ENCODE measurements at places on chromosomes 3 and 15.
A peak's percentile ranks its signal among the peaks of the same experiment; 100 is the strongest.

GRCh38 chr15:99442252-99442897 lies 123.4 kb upstream of the MEF2A start:
- DNase-seq: no peak

DNA sequence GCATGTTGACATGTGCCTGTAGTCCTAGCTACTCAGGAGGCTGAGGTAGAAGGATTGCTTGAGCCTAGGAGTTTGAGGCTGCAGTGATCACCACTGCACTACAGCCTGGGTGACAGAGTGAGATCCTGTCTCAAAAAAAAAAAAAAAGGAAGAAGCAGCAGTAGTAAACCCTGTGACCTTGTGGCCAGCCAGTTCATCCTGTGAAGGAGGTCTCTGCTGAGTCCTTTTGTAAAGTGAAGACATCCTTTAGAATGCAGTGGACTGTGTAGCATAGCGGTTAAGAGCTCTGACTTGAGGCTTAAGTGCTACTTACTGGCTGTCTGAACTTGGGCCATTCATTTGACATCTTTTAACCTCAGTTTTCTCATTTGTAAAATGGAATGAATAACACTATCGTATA lies 8.3 kb downstream of the EXOSC7 start:
- DNase-seq: no peak

GRCh38 chr3:44060164-44060563 lies 181.5 kb upstream of the TOPAZ1 start:
- no peak for DNase-seq

DNA sequence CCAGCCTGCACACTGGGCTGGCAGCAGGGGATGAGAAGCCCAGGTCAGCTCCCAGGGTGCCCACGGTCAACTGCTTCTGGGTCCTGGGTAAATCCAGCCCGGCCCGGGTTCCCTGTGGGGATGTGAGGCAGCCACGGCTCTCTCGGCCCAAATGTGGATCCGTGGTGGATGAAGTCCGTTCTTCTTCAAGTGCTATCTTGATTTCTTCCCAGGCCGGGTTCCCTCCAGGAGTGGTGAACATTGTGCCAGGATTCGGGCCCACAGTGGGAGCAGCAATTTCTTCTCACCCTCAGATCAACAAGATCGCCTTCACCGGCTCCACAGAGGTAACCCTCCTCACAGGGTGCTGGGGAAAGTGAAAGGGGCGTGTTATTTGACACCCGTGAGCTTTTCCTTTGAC lies 16.1 kb downstream of the ALDH1A3 start:
- no peak for DNase-seq

- DNase-seq: no peak
Observed at GRCh38 chr3:41701191-41701698, 260.7 kb downstream of the ULK4 start.

DNA sequence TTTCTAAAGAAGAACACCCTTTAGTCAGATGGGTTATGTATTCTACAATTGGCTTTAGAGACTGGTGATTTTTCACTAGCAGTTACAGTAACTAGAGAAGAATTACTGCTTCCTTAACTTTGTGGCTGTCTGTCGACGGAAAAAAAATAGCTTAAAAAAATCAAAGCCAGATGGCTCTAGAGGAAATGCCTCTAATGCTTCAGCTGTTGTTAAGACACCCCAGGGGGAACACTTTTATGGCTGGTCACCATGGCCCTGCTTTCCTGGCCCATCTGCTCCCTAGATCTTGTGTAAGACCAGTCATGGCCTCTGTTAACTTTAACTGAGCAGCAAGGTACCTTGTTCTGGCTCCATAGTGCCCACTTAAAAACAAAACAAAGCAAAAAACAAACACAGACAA lies 198.6 kb upstream of the PLSCR5 start:
- DNase-seq: peak; percentile 23

- no peak for DNase-seq
Observed at GRCh38 chr3:146465693-146466465, 3.5 kb downstream of the PLSCR2 start.

DNA sequence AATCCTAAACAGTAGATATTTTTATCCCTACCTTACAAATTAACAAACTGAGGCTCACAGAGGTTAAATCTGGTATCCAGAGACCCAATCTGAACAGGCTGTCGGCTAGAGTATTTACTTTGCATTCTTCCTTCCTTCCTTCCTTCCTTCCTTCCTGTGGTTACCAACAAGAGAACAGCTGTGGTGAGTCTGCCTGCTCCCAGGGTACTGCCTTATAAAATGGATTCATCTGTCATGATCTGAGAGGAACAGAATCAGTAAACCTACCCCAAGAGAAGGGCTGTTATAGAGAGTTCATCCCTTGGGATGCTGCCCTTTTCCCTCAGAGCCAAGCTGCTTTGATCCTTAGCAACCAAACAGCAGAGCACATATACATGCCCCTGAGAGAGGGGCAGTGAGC lies 3.6 kb downstream of the GADL1 start:
- no peak for DNase-seq

GRCh38 chr3:194866236-194866635 lies 180.6 kb downstream of the FAM43A start:
- DNase-seq: no peak

- DNase-seq: no peak
Observed at GRCh38 chr15:33200444-33200843, 5.9 kb upstream of the FMN1 start.

DNA sequence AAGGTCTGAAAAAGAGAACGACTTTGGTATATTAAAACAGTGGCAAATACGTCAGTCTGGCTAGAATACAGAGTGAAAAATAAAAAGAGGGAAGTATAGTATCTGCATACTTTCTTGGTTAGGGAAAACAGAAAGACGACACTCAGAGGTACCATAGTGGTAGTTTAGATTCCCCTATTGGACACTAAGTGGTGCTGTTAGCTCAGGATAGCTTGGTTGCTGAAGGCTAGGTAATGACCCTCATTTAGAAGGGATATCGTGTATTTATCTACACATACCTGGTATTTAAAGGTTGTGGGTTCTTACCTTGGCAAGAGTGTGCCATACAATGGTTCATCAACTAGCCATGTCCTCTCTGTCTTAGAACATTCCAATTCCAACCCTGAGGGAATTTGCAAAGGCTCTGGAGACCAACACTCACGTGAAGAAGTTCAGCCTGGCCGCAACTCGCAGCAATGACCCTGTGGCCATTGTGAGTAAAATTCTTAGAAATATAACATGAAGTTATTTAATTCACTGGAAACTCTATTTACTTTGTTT lies 31.0 kb downstream of the TMOD2 start:
- no peak for DNase-seq

DNA sequence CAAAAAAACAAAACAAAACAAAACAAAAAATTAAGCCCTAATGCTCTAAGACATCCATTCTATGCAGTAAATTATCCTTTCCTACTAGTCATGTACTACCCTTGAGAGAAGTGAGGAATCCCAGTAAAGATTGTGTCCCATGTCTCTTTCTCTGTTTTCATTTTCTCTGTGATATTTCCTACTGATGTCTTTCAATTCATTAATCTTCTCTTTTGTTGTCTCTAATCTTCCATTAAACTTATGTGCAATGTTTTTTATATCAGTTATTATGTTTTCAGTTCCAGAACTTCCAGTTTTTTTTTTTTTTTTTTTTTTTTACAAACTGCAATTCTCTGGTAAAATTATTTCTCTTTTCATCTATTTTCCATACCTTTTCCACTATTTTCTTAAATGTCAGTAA lies 44.1 kb upstream of the SLC12A8 start:
- DNase-seq: no peak

GRCh38 chr3:194056731-194057415 lies 79.1 kb upstream of the HES1 start:
- no peak for DNase-seq

DNA sequence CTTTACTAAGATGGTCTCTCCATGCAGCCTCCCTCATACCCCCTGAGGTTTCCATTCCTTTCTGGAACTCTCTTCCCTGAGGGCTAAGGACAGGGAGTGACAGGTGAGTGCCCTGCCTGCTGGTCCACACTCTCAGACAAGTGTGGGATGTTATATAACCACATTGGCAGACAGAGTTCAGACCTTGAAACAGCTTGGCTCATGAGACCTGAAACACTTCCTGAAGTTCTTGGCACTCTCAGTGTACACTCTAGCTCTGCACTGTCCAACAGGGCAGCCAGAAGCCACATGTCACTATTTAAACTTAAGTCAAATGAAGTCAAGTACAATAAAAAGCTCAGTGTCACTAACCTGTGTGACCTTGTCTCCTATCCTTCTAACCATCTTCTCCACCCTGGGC lies 188.5 kb downstream of the ZNF621 start:
- no peak for DNase-seq

DNA sequence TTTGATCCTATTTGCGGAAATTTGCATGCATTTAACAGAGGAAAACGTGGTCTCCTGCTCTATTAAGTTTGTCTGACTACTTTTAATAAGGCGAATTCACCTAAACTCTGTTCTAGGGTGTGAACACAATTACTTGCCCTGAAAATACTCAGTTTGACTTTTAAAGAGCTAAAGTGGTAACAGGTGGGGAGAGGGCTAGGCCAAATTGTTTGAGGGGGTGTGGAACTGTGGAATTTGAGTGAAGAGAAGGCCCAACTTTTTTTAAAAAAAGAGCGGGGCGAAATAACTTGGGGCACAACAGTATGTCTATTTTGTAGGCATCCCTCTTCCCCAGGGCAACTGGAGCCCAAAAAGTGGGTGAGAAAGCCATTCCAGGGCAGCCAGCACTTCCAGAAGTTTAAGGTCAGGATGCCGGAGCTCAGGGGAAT lies 580 bp upstream of the FXR1 start:
- DNase-seq: no peak

DNA sequence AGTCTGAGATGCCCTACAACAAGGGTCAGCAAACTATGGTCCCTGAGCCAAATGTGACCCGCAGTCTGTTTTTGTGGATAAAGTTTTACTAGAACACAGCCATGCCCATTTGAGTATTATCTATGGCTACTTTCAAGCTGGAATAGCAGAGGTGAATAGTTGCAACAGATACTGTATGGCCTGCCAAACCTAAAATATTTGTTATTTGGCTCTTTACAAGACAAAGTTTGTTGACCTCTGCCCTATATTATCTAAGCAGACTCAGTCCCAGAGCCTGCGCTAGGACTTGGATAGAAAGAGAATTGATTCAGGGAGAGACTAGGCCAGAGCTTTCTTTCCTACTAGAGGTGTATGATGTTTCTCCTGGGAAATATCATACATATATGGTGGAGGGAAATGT lies 81.7 kb upstream of the NMNAT3 start:
- no peak for DNase-seq

DNA sequence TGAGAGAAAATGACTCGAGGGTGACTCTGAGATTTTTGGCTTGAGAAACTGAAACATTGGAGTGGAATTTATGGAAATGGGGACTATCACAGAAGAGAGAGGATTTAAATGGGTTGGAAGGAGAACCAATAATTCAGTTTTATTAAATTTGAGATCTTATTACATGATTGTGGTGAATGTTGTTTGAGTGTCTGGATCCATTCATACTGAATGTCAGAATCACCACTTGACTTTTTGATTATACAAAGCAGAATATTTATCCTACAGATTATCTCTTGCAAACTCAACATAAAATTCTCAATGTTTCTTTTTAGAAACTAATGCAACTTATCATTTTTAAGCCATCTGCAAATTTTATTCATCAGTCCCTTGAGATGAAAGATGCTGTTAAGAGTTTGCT lies 332.8 kb downstream of the CNTN3 start:
- no peak for DNase-seq

DNA sequence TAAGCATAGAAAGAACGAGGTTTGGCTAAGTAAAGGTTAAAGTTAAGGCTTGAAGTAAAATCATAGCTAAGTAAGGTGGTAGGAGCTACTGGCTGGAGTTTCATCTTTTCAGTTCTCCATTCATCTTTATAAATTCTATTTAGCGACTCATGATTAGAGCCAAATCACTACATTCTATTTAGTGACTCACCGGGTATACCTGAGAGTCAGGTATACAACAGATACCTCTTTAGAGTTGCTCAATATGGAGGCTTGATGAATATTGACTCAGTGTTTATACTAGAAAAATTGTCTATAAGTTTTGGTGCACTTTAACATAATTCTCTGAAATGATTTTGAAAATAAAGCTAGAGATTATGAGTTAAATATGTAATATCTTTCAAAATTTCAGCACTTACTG lies 328.8 kb upstream of the GRM7 start:
- DNase-seq: no peak

DNA sequence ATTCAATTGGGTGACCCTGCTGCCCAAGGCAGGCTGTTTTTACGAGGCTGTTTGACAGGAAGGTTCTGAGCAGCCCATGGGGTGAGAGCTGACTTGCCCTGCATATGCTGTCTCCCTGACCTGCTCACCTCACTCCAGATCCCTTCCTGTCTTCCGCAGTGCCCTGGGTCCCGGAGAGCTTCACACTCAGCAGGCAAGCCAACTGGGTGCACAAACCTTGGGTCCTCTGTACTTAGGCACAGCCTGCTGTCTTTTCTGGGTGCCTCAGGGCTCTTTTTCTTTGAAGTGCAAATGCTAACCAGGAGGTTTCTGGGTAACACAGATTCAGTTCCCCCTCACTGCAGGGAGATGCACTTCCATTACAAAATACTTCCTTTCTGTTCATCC lies 32.8 kb downstream of the ZXDC start:
- DNase-seq: no peak

GRCh38 chr3:141370065-141370533 lies 1.8 kb downstream of the ZBTB38 start:
- peak; percentile 67 for DNase-seq

DNA sequence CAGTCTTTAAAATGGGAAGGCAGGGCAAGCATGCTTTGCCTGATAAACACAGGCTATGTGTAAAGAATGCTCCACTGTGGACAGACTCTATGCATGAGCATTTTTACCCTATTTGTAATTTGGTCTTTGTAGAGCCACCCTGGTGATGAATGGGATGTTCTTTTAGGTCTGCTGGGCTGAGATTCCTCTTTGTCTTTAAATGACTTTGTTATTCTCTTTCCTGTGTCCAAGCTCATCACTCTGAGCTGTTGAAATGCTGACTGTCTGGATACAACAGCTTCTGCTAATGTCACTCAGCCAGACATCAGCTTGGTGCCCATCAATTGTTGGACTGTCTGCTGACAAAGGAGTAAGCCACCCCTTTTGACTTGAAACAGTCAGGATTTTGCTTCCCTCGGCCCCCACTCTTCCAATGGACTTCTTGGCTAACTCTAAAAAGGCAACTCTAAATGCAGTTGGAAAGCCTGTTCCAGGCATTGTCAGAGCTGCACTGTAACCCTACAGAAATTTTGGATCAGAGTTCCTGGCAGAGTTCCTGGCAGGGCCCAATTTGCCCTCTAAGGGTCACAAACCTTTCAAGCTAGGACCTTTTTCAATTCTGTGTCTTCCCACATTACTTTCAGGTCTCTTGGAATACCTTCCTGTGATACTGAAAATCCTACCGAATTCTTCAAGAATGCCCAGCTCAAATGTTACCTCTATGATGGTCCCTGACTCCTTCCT lies 40.5 kb upstream of the EIF1B start:
- DNase-seq: no peak

DNA sequence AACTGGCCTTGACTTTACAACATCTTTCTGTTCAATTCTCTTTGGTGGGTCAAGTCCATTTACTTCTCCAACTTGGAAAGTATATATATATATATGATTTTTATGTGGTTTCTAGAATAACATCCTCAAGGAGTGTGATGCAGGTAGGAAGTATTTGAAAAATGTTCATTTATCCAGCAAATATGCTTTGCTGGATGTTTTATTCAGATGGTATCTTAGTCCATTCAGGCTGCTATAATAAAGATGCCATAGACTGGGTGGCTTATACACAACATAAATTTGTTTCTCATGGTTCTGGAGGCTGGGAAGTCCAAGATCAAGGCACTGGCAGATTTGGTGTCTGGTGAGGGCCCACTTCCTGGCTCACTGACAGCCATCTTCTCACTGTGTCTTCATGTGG lies 168.7 kb upstream of the RASGRP1 start:
- no peak for DNase-seq

GRCh38 chr3:136050250-136050649 lies 84.7 kb downstream of the PPP2R3A start:
- no peak for DNase-seq

Measured in NCI-H1694 treated with DMSO at 0.1 percent for 48 hours (cell line).